ENCODE measurements at places on chromosomes 13 and 19.
A peak's percentile ranks its signal among the peaks of the same experiment; 100 is the strongest.

- no peak for DNase-seq
These were observed 672.1 kb downstream of the EFNB2 start for GRCh38 chr13:105863300-105863920.

DNA sequence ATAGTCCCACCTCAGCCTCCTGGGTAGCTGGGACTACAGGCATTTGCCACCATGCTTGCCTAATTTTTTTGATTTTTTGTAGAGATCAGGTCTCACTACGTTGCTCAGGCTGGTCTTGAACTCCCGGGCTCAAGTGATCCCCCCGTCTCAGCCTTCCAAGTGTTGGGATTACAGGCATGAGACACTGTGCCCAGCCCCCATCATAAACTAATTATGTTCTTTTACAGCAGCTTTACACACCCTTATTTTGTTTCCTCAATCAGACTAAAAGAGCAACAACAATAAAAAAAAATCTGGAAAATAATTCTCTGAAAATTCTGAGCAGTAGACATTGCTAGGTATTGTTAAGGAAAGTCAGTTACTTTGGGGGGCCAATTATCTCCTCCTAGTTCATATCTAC lies 35.7 kb downstream of the STARD13 start:
- no peak for DNase-seq

DNA sequence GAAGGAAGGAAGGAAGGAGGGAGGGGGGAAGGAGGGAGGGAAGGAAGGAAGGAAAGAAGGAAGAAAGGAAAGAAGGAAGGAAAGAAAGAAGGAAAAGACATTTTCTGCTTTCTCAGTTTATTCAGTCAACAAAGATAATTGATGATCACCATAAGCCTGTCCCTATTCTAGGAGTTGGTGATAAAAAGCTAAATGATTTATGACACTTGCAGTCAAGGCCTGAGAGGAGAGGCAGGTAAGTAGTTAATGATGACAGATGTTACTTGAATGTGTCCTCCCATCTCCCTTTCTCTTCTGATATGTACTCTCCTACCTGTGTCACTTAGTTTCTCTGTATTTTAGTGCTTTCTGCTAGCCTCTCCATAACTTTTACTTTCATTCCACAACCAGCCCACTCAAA lies 141.3 kb downstream of the SLITRK6 start:
- no peak for DNase-seq

DNA sequence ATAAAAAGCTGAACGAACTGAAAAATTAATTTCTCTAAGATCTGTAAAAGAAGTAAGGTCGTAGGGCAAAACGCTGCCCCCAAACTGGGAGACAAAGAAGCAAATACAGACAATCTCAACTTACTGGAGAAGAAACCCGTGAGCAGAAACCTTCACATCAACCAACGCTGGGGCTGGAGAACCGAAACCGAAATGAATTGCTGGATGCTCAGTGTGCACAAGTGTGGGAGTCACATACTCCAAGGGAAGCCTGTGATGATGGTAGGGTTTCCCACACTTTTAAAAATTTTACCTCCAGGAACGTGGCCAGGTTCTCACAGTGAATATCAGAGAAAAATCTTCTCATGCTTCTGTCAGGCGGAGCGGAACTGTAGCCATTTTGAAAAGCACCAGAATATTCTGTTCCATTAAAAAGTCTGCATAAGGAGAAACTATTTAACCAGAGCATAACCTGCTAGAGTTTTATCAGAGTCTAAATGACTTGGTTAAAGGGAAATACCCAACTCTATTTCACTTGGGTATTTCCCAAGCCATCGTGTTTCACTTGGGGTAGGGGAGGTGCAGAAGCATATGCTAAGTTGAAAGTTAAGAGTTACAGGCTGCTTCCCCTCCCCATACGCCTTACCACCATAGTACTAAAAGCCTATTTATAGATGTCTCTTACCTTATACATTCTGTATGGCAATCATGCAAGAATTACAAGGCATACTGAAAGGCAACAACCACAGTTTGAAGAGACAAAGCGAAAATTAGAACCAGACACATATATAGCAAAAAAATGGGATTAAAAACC lies 110.5 kb upstream of the SLITRK1 start:
- no peak for DNase-seq

DNA sequence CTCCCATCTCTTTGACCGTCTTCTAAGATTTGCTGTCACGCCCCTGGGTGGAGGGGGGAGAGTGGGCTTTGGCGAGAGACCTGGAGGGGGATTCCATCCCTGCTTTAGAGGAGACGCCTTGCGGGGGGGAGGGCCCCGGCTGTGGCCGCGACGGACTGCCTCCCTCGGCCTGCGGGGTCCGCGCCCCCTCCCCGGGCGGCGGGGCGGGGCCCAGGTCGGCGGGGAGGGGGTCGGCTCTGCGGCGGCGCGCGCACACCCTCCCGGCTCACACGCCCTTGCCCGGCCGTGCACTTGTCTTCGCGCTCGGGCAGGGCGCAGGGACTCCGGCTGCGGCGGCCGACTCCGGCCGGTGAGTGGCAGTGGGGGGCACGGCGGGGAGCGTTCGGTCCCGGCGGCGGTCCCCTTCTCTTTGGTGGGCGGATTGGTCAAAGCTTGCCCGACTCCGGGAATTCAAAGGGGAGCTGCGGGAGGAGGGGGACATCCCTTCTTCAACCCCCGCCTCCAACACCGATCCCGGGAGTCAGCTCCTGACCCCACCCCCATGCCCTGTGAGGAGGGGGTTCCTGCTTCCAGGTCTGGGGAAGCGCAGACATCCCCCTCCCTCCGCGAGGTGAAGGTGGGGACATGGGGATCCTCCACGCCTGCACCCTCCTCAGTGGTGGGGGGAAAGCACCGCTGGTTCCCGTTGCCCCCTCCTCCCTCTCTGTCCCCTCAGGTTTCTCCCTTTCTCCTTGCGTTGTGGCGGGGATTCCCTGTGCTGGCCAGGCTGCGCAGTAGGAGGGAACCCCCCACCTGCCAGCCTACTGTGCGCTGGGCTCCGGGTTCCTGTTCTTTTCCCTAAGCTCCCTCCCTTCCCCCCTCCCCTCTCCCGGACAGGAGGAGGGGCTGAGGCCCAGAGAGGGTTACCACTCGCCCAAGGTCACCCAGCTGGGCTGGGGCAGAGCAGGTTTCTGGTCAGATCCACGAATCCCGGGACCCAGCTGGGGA lies 14.6 kb upstream of the KCNN1 start:
- DNase-seq = no peak

DNA sequence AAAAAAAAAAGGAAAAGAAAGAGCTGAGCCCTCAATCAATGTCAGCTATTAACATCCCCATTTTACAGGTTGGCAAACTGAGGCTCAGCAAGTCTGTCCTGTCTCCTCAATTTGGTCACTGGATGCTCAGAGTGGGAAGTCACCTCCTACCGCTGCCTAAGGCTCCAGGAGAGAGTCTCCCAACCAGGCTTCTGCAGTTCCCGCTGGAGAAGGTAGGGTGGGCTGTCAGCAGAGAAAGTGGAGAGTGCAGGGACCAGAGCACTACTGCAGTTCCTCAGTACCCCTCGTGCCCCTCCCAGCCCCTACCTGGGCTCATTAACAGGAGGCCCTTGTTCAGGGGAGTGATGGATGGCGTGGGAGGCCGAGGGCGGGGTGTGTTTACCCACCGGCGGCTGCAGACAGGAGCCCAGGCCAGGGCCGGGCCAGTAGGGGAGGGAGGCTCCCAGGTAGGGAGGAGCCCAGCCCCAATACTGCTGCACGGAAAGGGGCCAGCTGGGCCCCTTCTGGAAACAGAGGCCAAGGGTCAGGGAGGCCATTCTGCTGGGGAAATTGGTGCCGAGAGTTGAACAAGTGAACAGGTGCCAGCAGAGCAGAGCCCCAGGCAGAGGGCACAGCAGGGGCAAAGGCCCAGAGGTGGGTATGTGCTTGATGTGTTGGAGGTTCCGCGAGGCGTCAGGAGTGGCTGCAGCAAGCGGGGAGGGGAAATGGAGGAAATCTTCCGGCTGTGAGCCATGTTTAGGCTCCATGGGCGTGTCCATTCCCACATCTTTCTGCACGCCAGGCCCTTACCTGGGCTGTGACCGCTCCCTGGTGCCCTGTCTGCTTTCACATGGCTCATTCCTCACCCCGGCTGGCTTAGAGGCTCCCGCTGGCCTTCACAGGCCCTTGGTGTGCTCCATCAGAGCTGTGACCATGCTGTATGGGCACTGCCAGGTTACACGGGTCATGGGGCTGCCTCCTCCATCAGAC lies 7.6 kb upstream of the COMP start:
- no peak for DNase-seq

DNA sequence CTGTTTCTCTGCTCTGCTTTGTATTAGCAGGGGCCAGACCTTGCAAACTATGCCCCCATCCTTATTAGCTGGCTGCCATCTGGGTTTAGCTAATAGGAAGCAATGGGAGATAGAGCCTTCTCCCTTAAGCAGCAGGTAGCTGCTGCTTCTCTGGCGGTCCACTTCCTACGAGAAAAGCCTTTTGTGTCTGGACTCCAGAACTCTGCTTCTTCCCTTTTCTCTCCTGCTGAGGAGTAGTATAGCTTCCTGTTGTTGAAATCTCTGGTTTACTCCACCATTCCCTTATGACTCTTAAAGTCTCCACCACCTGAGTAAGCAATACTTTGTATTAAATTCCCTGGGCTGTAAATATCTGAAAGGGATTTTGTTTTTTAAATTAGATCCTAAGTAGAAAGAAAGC lies 147.1 kb downstream of the DNAJC15 start:
- DNase-seq = no peak

DNA sequence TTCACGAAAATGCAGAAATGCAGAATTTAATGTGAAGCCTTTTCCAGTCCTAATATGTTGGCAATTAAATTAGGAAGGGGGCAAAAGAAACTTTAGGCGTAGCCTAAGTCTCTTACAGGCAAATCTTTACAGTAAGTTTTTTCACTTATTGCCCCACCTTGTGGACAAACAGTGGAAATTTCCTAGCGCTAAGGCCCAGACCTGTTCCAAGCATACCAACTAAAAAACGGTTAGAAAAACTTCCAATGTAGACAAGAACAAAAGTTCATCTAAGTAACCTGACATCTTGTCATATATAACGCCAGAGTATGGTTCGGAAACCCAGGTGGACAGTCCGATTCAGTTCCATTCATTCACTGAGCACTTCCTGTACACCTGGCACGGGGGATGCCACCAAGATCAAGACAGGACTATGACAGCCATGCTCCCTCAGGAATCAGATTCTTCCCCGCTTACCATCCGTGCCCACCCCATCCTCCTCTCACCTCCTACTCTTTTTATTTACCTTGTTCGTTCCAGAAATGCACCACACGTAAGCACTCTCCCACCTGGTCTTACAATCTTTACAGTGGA lies 4.9 kb downstream of the ZAR1L start:
- DNase-seq = no peak

GRCh38 chr19:4730740-4731171 lies 7.1 kb upstream of the DPP9 start:
- DNase-seq = peak; percentile 42

DNA sequence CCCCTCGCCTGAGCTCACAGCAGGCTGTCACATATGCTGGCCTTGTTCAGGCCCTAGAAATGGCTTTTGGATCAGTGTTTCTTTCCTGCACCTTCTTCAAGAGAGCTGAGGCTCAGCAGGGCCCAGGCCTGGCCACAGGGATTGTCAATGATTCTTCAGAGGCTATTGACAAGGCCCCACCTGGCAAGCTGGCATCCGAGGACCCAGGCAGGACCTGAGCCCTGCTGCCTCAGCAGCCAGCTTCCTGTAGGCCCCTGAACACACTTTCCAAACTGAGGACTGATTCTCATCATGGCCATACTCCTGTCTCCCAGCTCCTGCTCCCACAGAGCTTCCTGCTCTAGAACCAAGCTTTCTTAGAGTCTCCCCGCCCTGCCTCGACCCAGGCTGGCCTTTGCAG lies 136.8 kb downstream of the UQCRFS1 start:
- no peak for DNase-seq

DNA sequence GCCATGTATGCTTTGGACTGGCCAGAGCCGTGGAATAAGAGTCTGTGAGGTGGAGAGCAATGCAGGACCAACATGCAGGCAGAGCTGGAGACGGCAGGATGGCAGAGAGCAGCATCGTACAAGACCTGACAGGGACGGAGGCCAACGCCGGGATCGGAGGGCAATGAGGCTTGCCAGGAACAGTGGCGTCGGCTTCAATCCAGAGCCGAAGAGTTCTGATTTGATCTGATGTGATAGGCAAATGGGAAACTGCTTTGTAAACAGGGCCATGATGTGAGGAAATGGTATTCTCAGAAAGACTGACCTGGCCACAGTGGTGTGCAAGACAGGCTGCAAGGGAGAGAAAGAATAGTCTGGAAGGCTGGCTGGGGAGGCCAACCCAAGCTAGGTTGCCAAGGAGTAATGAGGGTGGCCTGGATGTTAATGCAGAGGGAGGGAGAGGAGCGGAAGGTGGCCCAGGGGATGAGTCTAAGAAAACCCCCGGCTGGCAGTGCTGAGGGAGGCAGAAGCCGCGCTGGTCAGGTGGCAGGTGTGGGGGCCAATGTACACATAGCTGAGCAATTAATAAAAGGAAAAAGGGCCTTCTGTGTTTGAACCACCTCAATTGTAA lies 26.7 kb downstream of the RCBTB2 start:
- no peak for DNase-seq

DNA sequence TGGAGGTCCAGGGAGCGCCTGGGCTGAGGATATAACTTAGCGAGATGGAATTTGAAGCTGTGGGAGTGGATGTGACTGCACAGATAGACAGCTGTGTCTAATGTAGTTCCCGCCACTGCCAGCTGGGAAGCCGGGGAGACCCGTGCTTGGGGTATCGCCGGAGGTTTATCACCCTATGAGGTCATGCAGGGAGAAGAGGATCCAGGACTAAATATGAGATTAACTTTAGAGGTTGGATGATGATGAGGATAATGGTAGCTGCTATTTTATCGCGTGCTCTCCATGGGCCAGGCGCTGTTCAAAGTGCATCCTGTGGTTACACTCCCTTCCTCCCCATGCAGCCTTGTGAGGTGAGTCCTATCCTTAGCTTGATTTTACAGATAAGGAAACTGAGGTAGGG lies 19.9 kb downstream of the SSC5D start:
- DNase-seq = no peak

Measured in stimulated activated CD8-positive, alpha-beta memory T cell treated with anti-CD3 and anti-CD28 coated beads, Interleukin-15, amount 100 ng/mL, for 48 hours (primary cell).